ENCODE measurements at places on chromosomes 2 and 18.

DNA sequence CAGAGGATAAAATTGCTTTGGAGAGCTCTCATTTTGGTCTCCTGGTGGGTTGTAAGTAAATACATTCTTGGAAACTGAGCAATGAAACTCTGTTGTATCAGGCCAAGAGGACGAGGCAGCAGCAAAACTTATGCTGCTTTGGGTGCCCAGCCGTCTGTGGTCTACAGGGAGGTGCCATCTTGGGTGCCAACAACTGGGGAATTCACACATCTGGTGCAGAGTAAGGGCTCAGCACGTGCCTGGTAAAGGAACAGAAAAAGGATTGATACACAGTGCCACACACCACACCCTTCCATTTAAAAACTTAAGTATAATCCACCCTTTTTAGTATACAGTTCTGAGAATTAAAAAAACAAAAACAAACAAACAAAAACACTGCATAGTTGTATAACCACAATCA, 221.9 kb downstream of the TSN start:
- no peak for DNase-seq

DNA sequence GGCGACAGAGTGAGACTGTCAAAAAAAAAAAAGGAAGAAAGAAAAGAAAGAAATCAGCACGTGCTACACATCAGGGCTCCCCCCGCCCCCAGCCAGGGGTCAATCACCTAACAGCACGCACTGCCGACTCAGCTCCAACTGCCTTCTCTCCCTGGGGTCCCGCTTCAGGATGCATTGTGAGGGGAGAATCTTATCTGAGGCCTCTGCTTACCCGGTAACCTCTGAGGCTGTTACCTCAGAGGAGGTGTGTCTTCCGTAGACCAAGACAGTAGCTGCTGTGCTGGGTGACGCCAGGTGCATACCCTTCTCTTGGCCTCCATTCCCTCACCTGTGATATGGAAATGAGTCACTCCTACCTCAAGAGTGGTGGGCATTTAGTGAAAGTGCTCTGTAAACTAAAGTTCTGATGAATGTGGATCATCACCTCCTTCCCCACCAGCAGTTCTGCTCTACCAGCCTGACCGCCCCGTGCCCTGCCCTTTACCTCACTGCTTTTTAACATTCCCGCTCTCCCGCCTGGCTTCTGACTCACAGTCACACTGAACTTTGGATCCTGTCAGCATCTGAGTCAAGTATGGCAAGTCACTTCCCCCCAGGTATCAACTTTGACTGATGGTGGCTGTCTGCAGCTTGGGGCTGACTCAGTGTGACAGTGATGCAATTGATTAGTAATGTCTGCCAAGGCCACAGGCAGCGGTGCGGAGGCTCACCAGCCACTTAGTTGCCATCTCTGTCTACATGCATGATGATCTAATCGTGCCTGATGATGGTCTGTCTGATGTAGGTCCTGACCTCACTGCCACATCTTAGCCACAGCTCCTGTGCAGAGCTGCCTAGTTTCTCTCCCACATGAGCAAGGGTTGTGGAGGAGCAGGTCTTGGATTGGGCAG, 20.1 kb downstream of the ARID5A start:
- DNase-seq = peak; percentile 74

DNA sequence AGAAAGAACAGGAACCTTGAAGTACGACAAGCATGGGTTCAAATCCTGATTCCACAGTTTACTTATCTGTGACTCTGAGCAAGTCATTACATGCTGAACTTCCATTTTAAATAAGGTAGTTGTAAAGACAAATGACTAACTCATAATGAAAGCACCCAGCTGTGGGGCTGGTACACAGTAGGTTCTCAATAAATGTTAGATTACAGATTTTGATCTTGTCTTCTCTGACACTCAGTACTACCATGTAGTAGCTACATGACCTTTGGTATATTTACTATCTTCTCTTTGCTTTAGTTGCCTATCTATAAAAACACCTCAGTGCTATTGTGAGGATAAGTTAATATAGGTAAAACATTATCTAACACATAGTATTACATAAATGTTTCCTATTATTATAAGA, 3.2 kb downstream of the TRAK2 start:
- DNase-seq = peak; percentile 47

DNA sequence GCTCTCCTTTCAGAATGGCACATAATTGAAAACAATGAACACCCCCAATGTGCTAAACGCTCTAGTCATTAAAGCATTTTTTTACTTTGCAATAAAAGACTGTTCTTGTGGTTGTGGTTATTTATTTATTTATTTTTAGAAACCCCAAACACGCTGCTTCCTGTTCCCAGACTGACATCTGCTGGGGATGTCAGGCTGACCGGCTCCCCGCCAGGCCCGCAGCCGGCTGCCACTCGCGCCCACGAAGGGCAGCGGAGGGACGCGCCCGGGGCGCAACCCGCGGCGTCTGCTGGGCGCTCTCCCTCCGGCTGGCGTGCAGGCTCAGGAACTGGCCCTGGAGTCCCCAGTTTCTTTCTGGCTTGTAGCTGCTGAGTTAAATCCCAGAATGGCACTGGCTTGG, 83.1 kb upstream of the SP3 start:
- no peak for DNase-seq

- DNase-seq = no peak
Measured at GRCh38 chr18:57959278-57959677, 84.7 kb upstream of the NEDD4L start.

DNA sequence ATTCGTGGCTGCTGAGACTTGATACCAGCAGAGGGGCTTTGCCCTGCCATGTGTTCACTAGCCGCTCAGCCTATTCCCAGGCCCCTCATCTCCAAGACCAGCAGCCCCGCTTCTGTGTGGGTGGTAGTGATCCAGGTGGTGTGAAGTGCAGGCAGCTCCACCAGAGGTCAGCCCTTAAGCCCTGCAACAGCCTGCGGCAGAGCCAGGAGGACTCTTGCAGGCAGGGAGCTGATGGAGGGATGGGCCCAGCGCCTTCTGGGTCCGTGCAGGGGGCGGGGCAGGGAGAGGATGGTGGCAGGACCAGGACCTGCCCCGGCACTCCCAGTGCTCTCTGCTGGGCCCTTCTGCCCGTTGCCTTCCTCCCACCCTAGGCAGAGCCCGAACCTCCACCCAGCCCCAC, 162.0 kb downstream of the SH3BP4 start:
- no peak for DNase-seq

GRCh38 chr2:70115646-70116442, 28.6 kb downstream of the PCBP1 start:
- no peak for DNase-seq

DNA sequence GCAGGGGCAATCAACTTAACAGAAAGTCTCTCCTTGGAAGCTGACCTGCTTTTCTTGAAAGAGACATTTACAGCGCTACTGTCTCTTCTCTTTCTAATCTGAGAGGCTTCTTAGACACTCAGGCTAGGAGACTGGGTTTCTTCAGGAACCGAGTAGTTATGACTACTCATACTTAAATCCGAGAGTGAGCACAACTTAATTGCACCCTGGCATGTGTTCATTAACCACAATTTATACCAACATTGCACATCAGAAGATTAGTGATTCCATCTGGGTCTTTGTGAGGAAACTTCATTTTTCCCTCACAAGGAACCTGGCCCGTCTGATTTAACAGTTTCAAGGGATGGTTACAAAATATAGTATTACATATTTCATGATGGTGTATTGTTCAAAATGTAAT, 176.9 kb downstream of the UBE2E3 start:
- no peak for DNase-seq

- no peak for DNase-seq
Measured at GRCh38 chr2:47297767-47298425, 105.1 kb upstream of the MSH2 start.

GRCh38 chr2:157420771-157421323, 23.0 kb downstream of the CYTIP start:
- peak; percentile 83 for DNase-seq

DNA sequence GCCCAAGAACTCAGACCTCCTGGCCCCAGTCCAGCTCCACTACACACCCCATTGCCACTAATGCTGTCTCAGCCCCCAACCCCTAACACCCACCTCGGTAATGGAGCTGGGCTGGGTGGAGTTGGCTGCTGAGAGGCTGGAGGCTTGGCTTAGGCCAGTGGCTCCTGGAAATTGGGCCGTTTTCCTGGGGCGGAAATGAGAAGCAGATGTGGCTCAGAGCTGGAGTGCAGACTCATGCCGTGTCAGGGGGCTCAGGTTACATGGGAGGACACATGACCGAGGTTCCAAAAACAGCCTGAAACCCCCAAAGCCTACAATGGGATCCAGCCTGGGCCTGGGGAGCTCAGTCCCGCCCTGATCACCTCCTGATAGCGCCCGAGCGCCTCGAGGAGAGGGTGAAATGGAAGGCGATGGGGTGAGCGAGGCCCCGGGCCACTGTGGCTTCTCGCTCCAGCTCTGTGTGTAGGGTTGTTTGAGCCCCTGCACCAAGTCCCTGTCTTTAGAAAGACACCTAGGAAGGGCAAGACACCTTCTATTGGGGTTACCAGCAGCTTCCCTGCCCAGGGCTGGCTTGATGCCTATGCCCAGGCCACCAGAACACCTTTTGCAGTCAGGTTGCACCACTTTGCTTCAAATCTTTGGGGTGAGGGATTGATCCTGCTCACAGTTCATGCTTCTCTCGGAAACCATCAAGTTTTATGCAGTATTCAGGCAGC, 175.7 kb upstream of the HAAO start:
- no peak for DNase-seq

GRCh38 chr2:74293191-74293991, 49.8 kb downstream of the SLC4A5 start:
- DNase-seq = no peak
